ENCODE measurements at places on chromosomes 2 and 18.
A peak's percentile ranks its signal among the peaks of the same experiment; 100 is the strongest.

- DNase-seq = no peak
These were observed 28.9 kb downstream of the RRM2 start for GRCh38 chr2:10151462-10151861.

GRCh38 chr2:11344956-11345677, 681 bp upstream of the ROCK2 start:
- peak; percentile 33 for DNase-seq

DNA sequence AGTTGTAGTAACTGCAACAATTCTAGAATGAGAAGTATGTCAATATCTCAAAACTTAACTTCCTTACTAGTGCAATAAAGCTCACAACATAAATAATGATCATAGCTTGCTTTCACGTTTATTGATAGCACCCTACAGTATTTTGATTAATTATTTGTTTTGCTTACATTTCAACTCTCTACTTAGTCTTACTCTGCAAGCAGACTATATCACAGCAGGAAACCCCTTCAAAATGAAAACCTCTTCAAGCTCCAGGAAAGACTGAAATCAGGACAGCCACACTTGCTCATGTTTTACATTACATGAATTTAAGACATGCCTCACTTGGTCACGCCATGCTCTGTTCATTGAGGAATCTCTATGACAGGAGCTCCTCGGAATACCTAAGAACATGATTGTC, 3.3 kb downstream of the OLA1 start:
- no peak for DNase-seq

- DNase-seq = no peak
These were observed 1485.4 kb upstream of the CELF4 start for GRCh38 chr18:39051013-39051412.

- peak; percentile 94 for DNase-seq
These were observed 100.3 kb downstream of the TTC32 start for GRCh38 chr2:19801367-19802080.

DNA sequence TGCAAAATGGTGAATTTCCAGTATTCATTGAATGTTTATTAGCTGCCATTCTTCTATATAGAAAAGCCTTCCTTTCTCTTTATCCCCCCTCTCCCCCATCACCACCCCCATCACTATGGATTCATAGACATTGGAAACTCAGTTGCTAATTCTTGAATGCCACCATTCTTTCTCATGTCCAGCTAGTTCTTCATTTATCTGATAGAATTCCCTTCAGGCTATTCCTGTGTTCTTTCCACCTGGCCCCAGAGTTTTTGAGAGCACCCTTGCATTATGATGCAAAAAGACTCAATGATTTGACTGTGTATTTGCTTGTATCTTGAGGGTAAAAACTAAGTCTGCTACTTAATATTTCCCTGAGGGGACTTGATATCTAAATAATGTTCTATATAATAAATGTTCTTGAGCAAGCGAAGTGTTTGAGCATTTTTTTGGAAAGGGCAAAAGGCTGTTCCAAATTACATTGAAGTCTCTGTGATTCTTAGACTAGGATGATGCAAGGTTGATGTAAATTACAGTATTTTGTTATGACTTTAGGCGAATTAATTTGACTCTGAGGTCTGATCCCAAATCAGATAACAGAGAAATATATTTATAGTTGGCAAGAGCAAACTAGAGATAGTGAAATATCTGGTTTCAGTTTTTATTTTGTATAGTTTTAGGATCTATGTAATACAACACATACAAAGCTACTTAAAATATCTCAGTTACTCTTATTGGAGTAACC, 18.8 kb upstream of the SOS1 start:
- DNase-seq = no peak

DNA sequence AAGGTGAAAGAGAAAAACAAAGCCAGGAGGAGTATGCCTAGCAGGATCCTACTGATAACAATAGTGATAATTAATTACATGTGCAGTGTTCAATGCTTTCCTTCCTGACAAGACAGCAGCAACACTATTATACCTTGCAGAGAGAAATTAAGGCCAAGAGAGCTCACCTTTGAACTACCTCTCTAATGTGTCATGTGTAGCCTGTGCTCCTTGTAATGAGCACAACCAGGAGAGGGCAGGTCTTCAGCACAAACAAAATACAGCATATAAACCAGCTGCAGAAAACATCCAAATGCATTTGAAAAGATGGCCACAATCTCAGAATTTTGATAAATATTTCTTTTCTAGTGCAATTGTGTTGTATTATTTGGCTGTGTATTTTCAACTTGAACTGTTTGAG, 1425.7 kb downstream of the DSC3 start:
- DNase-seq = no peak

GRCh38 chr2:70011335-70011734, 49.9 kb upstream of the ASPRV1 start:
- DNase-seq = no peak

GRCh38 chr2:172436889-172437288, 9.5 kb downstream of the ITGA6 start:
- no peak for DNase-seq

DNA sequence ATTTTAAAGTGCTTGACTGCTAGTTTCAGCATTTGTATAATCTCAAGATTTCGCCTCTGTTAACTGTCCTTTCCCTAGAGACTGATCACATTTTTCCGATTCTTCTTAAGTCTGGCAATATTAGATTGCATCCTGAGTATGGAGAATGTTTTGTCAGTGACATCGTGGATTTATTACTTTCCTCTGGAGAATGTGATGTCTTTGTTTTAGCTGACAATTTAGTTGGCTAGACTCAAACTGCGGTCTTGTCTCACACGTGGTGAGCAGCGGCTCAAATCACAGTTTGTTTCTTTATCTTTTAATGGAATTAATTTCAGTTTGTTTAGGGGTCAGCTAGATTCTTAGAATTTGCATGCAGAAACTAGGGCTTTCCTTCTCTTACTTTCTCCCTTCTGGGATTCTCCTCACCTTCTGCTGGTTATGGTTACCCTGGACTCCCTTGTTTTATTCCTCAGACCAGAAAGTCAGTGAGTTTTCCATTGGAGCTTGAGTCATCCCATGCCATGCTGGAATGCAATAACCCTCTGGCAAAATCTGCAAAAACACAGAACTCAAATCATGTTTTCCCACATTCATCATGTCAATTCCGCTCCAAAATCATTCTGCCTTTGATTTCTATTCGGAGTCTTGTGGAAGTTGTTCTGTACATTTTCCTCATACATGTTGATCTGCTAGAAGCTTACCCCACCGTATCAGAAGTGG, 327.2 kb upstream of the TRIB2 start:
- DNase-seq = no peak

DNA sequence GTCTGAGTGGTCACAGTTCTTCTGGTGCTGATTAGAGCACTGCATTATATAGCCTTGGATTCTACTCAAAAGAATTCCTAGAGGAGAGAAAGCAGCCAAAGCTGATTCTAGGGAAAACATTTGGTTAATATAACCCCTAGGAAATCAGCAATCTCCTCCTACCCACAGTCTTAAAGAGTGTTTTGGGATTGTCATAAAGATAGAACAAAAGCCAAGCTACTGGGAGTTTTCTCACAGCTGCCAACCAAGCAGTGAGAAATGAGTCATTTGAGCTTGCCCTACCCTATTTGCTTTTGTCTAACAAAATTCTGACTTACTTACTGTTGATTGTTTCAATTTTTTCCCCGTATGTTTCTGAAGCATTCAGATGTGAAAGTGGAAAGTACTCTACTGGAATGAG, 469.3 kb downstream of the PLCL1 start:
- no peak for DNase-seq

- DNase-seq = no peak
These were observed 9.2 kb upstream of the KYNU start for GRCh38 chr2:142868229-142868762.

- DNase-seq = no peak
These were observed 1.4 kb downstream of the EHBP1 start for GRCh38 chr2:62706721-62707521.

DNA sequence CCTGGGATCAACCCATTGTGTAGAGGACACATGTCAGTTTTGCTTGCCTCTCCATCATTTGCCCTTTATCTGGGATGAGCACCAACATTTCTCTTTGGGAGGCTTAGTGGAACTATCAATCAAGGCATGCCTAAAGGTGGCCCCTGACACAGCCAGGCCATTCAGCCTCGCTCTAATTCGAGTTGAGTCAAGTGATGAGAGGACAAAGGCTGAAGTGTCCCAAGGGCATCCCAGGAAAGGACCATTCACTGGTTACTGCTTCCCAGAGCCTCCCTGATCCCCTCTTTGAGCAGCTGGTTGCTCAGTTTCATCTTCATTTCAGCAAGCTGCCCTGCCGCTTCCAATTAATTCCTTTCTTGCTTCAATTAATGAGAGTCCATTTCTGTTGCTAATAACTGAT, 63.5 kb downstream of the DNER start:
- no peak for DNase-seq

- no peak for DNase-seq
These were observed 17.6 kb upstream of the CD28 start for GRCh38 chr2:203688798-203689197.

GRCh38 chr2:204732019-204732418, 186.7 kb downstream of the PARD3B start:
- no peak for DNase-seq

- DNase-seq = no peak
These were observed 10.0 kb downstream of the FOXI3 start for GRCh38 chr2:88442473-88442872.

- no peak for DNase-seq
These were observed 73.0 kb upstream of the RGPD5 start for GRCh38 chr2:109721135-109721534.

GRCh38 chr18:53534695-53535094, 689.8 kb downstream of the MBD2 start:
- DNase-seq = no peak

GRCh38 chr18:7516266-7517117, 50.6 kb upstream of the PTPRM start:
- no peak for DNase-seq

DNA sequence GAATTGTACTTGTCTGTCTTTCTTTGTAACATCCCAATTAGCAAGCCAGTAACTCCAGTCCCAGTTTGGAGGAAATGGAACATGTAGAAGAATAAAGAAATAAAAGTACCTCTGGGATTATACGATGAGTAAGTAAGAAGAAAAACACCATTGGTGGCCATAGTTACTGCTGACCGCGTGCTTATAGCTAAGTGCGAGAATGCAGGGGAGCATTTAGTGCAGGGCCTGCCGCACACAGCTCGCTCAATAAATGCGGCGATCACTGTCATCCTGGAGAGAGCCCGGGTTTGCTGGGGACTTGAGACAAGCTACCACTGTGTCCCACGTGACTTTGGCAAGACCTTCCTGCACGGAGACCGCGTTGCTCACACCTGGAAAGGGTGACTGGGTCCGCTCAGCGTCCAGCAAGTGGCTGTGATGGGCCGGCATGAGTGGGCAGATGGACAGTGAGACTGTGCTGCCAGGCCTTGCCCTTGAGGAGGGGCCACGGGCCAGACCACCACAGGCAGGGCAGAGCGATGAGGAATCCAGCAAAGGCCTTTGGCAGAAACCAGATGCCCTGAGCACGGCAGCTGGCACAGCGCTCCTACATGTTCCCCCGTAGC, 54.8 kb downstream of the ADI1 start:
- DNase-seq = no peak

DNA sequence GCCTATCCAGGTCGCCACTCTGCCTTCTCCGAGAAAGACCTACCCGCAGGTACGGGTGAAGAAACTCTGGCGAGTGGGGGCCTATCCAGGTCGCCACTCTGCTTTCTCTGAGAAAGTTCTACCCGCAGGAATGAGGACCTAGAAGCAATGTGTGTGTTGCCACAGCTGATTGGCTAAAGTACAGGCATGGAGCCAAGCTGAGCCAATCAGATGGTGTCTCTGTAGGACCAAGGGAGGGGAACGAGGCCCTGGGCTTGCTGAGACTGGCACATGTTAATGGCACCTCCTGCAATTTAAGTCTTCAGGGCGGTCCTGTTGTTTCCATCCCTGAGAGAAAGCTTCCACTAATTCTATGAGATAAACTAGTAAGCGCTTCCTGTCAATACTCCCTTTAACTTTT, 82.3 kb downstream of the KCTD1 start:
- no peak for DNase-seq
